Smooth muscle cell of the brain vasculature (primary cell): ENCODE measurements at places on chromosomes 3 and 15.
A peak's percentile ranks its signal among the peaks of the same experiment; 100 is the strongest.

DNA sequence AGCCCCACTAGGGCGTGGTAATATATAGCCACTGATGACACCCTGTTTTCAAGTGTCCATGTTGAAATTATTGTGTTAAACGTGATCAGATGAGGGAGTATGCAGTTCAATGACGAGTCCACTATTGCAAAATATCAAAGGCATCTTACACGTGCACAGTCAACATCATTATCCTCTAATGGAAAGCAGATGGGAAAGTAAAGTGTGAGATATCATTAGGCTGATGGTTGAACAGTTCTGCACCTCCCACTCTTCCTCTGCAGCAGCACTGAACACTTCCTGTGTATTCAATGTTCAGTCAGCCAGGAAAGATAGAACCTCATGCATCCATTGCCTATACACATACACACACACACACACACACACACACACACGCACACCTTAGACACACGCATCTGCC lies 431.8 kb upstream of the CCDC54 start:
- no peak for DNase-seq

GRCh38 chr3:104856741-104857140 lies 510.0 kb upstream of the ALCAM start:
- no peak for DNase-seq

DNA sequence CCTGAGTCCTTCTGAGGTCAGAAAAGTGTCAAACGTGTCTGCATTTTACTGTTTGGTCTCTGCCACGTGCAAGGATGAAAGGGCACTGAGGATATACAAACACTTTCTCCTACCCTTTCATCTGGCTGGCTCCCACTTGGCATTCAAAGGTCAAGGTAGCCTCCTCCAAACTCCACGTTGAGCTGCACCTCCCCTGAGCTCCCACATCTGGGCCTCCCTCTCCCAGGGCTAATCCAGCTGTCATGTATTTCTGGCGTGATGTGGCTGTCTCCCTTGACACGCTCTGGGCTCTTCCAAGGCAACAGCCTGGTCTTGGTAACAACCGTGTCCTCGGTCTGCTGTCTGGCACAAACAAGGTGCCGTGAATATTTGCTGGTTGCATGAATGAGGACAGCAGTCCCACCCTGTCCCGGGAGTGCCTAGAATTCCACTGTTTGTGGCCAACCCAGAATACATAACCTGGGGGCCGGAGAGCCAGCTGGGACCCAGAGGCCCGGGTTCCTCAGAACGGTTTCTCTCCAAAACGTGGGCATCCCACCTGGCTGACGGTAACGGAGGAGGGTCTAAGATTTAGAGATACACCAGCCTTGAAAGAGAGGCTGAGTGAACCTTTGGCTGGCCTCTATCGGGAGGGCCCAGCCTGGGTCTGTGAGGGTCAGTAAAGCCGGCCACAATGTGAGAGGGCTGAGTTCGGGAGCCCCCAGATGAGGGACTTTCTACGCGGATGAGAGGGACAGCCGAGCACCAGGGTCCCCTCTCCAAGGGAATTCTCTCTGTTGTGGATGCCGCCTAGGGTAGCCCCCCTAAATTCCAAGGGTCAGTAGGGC lies 767 bp downstream of the GLT8D1 start:
- no peak for DNase-seq

GRCh38 chr15:100671858-100672543 lies 69.6 kb downstream of the ASB7 start:
- DNase-seq, result no peak

DNA sequence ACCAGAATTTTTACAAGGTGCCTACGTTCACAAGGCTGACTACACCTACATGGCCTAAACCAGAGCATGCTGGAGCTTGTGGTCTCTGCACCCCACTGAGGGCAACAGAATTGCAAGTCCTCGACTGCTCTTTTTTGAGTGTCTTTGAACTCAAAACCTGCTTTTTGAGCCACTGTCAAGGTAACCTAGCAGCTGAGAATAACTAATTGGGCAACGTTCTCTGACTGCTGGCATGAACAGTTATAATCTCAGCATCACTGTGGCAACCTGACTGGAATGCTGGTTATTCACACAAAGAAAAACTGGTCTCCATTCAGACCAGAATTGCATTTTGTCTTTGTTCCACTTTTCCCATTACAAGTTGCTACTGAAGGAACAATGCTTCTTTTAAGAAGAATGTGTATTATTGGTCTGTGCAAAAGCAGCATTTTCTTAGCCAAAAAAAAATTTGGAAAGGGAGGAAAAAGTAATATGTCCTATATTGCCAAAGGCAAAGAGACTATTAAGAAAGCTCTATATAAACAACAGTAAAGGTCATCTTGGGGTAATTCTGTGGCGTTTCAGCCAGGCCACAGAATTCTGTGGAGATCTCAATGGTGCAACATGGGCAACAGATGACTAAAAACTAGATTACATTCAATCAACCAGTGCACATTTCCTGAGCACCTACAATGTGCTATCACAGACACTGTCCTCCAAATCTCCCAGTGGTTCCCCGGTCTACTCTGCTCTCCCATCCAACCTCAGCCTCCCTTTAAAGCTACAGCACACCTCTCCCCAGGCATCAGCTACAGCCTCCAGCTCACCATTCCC lies 76.8 kb downstream of the TNIK start:
- no peak for DNase-seq

DNA sequence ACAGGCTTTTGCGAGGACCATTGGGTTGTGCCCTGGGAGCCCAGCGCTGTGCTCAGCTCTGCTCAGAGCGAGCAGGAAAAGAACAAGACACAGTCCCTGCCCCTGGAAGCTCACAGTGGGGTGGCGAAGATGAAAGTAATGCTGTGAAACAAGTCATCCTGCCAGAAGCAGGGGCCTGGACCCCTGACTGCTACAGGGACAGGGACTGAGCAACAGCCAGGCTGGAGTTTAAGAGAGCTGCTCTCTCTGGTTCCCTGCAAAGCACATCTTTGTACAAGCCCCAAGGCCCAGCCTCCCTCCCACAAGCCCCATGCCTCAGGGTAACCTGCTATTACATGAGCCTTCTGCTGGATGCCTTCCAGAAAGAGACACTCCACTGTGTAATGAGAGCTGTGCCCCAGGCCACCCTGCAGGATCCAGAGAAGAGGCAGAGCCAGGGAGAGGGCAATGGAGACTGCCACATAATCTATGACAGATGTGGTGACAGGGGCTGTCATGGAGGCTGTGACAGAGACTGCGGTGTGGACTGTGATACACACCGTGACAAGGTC lies 7.1 kb upstream of the HCN4 start:
- no peak for DNase-seq

DNA sequence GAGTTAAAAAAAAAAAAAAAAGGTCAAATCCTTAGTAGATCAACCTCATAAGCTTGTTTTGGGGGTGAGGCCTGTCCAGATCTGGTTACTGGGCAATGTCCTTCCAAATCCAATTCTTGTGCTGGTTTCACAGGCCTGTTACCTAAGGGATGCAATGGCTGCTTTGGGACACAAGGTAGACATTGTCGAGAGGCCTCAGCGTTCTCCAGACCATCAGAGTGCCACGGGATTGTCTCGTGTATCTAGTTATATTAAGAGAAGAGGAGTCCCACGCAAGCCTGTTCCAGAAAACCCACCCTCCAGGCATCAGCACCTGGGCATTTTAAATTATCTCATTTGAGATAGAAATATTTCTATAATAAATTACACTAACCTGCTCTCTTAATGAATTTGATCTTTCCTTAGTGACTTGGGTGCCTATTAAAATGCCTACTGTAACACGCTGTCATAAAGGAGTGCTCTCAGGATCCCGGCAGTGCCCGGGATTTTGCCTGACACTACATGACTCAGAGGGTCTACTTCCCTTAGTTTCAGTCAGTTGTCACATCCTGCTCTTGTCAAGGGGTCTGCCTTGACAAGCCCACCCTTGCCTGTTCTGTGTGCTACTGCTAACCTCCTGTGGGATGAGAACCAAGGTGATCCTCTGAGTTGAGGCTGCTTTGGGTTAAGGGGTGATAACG lies 116.0 kb downstream of the LIPC start:
- DNase-seq, result no peak

GRCh38 chr15:71823801-71824200 lies 13.4 kb downstream of the NR2E3 start:
- no peak for DNase-seq

DNA sequence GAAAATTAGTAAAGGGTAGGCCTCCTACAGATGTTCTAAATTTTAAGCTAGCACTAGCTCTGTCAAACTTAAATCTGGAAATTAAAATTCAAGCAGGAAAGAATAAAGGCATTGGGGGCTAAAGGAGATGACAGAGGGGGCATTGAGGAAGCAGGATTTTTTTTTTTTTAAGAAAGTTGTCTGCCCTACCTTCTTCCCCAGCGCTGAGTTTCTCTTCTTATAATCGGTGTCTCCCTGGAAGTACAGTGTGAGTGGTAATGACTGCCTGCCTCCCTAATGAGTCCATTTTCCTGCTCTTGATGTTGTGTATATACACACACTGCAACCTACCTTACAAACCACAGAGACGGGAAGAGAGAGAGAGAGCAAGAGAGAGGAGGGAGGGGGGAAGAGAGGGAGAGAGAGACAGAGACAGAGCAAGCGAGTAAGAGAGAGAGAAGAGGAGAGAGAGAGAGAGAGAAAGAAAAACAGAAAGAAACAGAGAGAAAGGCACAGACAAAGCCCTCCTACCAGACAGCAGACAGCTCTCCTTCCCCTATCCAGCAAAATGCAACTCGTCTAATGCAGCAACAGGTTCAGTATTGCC lies 47.0 kb downstream of the ZBTB20 start:
- no peak for DNase-seq

GRCh38 chr3:23240171-23240785 lies 37.2 kb downstream of the UBE2E2 start:
- DNase-seq, result no peak

DNA sequence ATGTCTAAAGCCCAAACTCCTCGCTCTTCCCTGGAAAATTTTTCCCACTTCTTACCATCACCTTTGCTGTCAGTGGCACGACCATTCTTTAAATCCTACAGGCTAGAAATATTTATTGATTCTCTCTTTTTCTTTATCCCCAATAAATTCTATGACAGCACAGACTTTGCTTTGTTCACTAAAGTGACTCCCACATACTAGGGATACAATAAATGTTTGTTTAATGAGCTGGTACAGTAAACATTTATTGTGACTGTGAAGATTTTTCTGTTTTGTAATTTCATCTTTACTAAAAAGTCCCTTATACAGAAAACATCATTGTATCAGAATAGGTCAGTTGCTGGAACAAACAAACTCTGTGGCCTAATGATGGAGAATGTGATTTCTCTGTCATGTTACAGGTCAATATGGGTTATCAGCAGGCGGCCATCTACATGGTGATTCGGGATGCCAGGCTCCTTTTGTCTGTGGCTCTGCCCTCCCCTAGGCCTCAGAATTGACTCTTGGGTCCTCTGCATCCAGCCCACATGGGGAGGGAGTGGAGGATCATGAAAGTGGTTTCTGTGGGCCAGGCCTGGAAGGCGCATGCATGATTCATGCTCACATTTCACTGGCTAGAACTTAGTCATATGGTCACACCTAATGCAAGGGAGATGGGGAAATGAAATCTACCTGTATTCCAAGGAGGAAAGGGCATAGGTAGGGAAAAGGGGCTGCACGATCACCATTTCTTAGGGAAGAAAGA lies 22.7 kb upstream of the KNG1 start:
- no peak for DNase-seq

- DNase-seq, result peak; percentile 12
Observed at GRCh38 chr15:68930268-68931022, at the start of gene SPESP1. Gene SPESP1 (plus strand): TSS chr15:68930525. CDS start chr15:68930654, 129 bp downstream.

DNA sequence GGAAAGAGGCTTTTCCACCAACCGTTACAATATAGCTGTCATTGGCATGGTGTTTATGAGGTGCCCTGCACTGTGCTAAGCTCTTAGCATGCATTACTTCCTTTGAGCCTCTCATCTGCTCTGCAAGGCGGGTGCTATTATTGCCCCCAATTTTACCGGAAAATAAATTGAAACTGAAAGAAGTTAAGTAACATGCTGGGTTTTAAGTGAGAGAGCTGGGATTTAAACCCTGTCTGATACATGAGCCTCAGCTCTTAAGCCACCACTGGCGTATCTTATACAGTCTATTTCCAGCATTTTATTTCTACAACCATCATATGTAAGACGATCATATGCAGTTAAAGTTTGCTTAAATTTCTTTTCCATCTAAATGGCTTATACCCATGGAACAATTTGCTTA lies 81.6 kb downstream of the AGBL1 start:
- DNase-seq, result no peak

DNA sequence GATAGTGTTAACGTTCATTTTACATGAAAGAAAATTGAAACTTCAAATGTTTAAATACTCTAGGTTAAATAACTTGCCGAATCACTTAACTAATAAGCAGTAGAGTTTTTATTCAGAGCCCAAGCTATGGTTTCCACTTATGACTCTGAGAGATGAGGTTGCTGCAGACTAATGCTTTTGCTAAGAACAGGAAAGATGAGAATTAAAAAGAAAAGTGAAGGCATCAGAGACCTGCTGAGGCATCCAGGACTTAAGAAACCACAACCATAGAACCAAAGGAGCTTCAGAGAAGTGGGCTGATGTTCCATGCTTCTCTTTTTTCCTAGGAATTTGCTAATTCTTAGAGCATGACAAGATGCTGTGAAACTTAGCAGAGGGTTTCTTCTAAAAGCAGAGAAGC lies 9.5 kb downstream of the HMG20A start:
- DNase-seq, result no peak

- DNase-seq, result peak; percentile 18
Observed at GRCh38 chr3:149765762-149766334, 13.6 kb upstream of the COMMD2 start.

GRCh38 chr3:128489674-128489926 lies 3.4 kb downstream of the GATA2 start:
- DNase-seq, result no peak

DNA sequence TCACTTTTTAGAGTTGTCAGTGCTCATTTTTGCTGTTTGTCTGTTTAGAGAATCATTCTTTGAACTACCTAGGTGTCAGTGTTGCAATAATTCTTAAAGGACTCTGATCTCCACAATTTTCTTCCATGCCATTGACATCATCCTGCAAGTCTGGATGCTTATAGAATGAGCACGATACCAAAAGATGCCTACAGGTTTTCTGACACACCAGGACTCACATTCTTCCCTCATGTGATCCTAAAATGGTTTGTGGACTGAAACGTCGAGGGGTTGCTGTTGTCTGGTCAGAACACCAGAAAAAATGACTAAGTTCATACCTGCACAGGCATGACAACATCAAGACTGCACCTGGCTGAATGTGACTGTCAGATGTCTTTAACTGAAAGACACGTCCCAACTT lies 95.9 kb downstream of the SEMA5B start:
- no peak for DNase-seq

DNA sequence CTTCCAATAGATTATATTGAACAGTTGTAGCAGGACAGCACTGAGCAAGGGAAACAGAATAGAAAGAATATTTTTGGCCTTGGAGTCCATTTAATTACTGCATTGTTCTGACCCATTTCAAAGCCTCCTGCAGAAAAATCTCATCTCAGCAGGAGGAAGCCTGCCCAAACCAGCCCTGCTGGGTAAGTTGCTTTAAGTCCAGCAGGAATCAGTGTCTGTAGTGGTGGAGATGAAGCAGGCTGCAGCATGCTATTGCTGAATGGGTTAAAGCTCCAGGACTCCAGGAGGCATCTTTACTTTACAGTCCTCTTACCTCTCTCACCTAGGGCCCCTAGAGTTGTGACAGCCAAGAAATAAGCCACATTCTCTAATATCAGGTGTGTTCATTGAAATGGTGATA lies 380.3 kb upstream of the THBS1 start:
- no peak for DNase-seq

GRCh38 chr3:107227091-107227490 lies 150.1 kb upstream of the CCDC54 start:
- DNase-seq, result no peak
